ENCODE measurements at places on chromosomes 11 and 22.

- DNase-seq = no peak
Measured at GRCh38 chr11:108501396-108501795, 3.2 kb upstream of the POGLUT3 start.

DNA sequence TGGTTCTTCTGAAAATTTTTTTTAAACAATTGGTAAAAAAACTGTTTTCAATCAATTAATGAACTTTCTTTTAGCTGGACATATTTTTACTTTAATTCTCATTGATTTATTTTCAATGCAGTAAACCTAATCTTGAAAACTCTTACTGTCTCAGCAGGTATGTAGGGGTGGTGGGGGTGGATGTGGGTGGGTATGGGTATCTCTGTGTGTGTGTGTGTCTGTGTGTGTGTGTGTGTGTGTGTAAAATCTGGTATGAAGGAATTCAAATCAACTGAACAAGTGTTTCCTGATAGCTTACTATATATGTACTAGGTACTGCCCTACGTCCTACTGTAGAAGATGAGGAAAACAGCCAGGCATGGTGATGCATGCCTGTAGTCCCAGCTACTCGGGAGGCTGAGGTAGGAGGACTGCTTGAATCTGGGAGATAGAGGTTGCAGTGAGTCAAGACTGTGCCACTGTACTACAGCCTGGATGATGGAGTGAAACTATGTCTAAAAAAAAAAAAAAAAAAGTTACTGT is 75.5 kb downstream of the MRTFA start:
- DNase-seq = no peak

DNA sequence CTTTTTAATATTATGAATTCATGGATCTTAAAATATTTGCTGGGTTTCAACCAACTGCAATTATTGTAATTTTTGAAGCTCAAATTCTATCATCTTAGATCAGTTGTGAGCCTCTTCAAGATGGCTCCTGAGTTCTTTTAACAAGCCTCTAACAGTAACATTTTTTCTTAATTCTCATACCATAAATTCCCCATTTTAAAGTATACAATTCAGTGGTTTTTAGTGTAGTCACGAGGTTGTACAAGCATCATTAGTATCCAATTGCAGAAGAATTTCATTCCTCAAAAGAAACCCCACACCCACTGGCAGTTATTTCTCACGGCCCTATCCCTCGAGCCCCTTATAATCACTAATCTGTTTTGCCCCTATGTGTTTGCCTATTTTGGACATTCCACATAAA is 270.8 kb downstream of the SBF2 start:
- DNase-seq = no peak

DNA sequence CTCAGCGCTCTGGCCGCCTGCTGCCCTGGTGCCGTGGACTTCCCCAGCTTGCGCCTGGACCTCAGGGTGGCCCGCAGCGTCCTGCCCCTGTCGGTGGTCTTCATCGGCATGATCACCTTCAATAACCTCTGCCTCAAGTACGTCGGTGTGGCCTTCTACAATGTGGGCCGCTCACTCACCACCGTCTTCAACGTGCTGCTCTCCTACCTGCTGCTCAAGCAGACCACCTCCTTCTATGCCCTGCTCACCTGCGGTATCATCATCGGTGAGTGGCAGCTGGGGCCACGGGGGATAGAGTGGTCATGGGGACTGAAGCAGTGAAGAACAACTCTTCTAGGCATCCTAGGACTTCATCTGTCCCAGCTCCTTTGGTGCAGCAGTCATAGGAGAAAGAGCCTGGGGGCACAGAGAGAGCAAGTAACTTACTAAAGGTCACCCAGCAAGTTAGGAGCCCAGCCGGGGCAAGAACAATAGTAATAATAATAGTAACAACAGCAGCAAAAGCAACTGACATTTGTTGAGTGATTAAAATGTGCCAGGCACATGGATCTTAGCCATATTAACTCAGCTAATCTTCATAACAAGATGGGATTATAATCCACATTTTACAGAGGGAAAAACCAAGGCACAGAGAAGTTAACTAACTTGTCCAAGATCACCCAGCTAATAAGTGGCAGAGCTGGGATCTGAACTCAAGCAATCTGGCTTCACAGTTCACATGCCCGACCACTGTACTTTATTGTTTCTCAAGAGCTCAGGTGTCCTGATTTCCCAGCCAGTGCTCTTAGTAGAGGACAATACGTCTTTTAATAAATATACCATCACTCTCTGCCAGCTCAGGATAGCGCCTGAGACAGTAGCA is 1.4 kb downstream of the SLC35C1 start:
- DNase-seq = no peak

- no peak for DNase-seq
Measured at GRCh38 chr11:85913513-85913912, 58.3 kb downstream of the CCDC83 start.

DNA sequence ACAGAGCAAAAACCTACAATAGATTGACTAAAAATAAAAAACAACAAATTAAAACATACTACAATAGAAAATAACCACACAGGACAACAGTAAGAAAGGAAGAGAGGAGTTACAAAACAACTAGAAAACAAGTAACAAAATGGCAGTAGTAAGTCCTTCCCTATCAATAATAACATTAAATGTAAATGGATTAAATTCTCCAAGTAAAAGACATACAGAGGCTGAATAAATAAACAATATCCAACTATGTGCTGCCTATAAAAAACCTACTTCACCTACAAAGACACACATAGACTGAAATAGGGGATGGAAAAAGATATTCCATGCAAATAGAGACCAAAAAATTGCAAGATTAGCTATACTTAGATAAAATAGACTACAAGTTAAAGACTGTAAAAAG is 57.0 kb upstream of the RASSF10 start:
- no peak for DNase-seq
